ENCODE measurements at places on chromosomes 5 and 9.
A peak's percentile ranks its signal among the peaks of the same experiment; 100 is the strongest.

DNA sequence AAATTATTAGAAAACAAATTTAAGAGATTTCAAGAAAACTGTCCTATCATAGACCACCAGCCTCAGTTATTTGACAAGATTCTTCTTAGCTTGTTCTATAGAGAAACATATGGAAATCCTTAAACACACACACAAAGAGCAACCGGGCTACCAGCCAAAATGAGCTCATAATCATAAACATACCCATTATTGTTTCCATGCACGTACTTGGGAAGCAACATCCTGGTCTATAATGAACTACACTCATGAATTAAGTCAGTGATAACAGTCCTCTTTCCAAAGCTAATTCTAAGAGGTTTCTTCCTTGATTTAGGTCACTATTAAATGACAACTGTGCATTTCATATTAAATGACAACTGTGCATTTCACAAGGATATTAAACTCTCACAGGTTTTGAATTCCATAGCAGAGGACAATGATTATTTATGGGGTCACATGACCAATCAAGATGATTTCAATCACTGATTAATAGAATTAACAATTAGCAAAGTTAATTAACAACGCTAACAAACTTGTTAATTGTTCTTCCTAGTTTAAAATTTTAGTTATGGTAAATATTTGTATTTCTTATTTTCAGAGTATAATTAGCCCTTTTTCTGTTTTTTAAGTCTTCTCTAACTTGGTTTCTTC is 77.0 kb downstream of the OXCT1 start:
- DNase-seq, result no peak

GRCh38 chr9:7216004-7216841 is 458.4 kb downstream of the KDM4C start:
- no peak for DNase-seq

- no peak for DNase-seq
These were observed 96.1 kb downstream of the SEMA6A start for GRCh38 chr5:116478491-116478890.

DNA sequence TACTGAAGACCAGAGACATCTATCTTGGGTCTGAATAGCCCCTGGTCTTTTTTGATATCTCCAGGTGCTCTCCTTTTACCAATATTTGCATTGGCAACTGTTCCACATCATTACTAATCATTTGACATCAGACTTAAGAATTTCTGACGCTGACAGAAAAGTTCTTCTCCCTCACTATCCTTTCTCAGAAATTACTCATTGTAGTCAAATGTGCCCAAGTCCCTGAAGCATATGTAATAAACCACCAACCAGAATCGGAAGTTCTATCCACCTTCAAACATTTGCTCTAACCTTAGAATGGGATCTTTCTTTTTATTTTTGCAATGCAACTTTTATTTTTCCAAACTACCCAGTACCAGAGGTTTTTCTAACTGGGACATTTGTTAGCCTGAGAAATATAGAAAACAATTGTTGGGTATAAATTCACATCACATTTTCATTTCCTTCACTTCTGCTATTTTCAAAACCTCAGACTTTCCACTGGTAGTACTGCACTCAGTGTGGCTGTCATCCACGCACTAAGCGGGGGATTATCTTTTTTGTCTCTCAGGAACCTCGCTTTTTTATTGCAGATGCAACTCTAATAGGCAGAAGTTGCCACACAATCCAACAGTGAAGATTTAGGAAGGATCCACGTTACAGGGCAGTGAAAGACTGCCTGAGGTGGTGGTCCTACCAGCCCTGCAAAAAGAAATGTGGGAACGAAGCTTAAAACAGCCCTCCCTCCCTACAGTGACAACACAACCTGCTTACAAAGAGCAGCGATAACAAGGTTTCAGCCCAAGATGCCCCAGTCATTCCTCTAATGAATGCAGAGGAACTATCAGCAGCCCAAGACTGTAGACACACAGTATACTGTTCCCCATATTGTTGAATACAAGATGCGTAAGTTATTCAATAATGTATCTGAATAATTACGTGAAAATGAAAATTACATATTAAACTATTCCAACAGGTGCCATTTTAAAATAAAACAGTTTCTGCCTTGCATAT is 201.2 kb downstream of the EBF1 start:
- DNase-seq, result no peak

- DNase-seq, result peak; percentile 57
These were observed at the start of gene NIPSNAP3A for GRCh38 chr9:104747565-104748358. NIPSNAP3A (plus strand) TSS chr9:104747683; CDS start chr9:104747793, 110 bp downstream.

GRCh38 chr5:124581738-124582560 is 164.5 kb downstream of the ZNF608 start:
- no peak for DNase-seq

- DNase-seq, result no peak
These were observed 66.4 kb downstream of the RETREG1 start for GRCh38 chr5:16550316-16550952.

DNA sequence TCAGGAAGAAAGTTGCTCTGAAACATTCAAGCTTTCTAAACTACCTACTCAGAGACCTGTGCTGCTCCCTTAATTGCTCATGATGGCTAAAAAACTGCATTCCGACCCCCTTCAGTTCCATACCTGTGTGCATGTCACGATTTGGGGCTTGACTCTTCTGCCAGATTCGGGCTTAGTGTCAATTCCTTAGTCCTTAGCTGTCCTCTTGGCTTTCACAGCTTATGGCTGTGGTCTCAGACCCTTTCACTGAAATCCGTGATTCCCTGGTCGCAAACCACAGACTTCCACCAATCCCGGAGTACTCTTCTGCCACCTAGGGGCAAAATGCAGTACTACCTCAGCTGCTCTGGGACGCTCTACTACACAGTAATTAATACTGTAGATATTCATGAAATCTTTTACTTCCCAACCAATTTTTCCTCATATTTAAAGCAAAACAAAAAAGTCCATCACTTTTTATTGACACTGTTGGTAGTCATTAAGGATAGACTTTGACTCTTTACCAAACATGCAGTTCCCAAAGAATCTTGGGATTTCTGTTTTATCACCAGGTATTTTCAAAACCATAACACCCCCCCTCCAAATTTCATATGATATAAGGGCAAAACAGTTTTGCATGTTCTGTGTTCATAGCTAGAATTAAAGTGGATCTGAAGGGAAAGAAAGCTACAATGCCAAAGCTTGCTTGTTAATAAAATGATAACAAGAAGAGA is 617.4 kb downstream of the SLCO4C1 start:
- peak; percentile 2 for DNase-seq

Measured in NCI-H526 treated with DMSO at 0.1 percent for 48 hours (cell line).